Activated CD4-positive, alpha-beta T cell treated with anti-CD3 and anti-CD28 coated beads for 4 hours (primary cell): ENCODE measurements at places on chromosomes 1 and 21.
A peak's percentile ranks its signal among the peaks of the same experiment; 100 is the strongest.

DNA sequence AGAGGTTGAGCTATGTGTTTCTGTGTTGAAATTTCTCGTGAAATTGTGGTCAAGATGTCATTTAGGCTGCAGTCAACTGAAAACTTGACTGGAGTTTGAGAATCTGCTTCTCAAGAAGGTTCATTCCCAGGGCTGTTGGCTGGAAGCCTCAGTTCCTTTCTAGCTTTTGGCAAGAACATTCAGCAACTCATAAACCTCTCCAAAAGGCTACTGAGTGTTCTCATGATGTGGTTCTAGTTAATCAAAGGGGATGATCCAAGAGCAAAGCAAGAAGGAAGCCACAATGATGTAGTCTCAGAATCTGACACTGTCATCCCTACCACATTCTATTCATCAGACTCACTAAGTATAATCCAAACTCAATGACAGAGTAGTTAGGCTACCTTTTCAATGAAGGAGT, 66.6 kb downstream of the SPATA6 start:
- DNase-seq = no peak

GRCh38 chr21:42258150-42258884, 39.4 kb downstream of the ABCG1 start:
- DNase-seq = peak; percentile 76

DNA sequence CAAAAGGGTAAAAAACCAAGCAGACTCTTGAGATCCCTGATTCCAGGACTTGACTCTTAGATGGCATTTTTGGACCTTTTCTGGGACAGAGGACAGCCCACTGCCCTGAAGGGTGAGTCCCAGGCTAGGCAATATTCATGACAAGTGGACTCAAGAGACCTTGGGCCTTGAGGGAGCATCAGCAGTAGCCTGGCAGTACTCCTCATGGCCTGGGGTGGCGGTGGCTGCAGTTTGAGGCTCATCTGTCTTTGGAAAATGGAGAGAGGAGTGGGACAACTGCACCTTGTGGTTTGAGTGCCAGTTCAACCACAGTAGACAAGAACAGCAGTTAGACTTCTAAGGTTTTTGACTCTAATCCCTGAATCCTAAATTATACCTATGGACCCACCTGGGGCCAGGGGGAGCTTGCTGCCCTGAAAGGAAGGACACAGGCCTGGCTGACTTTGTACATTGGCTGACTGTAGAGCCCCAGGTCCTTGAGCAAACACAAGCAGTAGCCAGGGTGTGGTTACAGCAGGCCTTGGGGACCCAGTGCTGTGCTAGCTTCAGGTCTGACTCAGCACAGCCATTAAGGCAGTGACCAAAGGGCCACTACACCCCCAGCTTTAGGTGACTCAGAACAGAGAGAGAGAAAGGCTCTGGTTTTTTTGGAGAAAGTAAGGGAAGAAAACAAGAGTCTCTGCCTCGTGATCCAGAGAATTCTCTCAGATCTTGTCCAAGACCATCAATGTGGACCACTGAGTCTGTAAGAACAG, 1023.2 kb downstream of the KCNT2 start:
- no peak for DNase-seq

DNA sequence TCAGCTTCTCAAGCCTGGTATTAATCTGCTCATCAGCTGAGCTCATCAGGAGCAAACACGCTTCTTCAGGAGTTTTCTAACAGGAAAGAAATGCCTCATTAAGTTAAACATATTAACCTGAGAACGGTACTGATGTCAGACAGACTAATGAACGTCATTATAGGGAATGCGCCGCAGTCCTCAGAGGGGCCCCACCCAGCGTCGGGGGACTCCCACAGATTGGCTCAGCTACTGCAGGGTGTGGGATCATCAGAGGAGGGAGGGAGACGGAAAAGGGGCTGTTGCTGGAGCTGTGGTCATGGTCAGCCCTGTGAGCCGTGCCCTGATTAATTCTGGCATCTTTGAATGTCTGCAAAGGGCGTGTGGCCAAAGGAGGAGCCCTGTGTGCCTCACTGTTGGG, 348.5 kb downstream of the PTPRU start:
- no peak for DNase-seq

DNA sequence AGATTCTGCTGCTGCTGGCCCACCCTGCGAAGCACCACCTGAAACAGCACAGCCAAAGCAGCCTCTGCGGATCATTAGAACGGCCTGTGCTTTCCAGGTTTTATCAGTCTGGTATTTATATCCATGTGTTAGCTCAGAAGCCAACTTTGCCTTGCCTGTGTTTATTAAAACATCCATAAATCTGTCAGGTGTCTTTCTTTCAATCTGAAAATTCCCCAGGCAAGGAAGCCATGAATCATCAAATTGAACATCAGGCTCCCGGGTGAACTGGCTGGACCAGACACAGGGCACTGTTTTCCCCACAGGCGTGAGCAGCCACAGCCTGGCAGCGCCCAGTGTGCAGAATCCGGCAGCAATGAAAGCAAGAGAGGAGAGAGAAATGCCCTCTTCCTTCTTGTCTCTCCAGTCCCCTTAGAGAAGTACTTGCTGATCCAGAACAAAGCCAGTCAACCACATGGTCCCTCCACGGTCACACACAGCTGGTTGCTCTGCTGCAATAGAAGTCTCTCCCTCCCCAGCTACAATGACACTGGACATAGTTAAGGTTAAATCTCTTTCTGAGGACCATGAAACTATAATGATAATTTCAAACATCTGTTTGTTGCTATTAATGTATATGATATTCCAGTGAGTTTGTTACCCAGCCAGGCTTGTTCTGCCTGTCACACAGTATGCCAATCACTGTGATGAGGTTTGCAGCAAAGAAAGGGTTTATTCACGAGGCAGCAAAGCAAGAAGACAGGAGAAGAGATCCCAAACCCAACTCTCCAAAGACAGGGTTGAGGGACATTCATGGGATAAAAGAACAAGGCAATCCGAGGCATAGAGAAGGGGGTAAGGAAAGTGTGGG, 212.1 kb upstream of the FMN2 start:
- DNase-seq = no peak

DNA sequence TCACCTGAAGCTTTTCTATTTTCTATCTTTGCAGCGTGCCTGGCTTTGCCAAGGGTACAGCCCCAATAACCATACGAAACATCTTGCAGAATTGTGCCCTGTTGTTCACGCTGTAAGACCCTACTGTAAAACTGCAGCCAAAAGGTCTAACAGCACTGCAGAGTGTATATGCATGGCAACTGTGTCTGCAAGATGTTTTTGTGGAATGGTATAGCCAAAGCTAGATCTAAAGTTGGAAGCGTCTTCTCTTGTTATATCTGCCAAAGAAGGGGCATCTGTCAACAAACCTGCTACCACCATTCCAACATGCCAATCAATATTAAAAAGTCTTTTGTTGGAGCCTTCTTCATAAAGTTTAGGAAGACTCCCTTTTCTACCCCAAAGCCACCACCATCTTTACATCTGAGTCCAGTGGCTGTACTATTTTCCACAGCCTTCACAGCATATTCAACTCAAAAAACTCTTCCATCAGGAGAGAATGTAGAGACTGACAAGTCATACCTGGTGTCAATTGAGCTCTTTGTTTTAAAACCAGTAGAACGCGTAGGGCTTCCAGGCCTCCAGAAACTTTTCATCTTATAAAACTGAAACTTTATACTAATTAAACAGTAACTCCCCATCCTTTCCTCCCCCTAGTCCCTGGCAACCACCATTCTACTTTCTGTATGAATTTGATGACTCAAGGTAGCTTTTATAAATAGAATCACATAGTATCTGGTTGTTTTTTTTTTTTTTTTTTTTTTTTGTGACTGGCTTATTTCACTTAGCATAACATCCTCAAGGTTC, 40.0 kb downstream of the ZSCAN20 start:
- DNase-seq = no peak

DNA sequence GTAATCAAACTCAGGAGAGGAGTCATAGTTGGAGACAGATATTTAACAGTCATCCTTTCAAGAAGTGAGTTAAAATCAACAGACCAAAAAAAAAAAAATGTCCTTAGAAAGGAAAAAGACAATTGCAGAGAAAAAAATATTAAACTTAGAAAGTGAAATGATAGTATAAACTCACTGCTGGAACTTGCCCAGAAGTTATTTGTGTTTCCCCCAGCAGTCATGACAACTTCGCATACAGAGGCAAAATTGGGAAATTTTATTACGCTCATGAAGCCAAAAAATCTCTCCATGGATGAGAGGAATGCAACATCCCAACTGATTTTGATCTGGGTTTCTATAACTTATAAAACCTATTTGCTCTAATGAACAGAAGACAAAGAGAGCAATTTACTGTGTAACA, 198.2 kb downstream of the LRRC7 start:
- DNase-seq = no peak

- DNase-seq = no peak
These were observed 489.6 kb downstream of the TTLL7 start for GRCh38 chr1:83509301-83509781.

DNA sequence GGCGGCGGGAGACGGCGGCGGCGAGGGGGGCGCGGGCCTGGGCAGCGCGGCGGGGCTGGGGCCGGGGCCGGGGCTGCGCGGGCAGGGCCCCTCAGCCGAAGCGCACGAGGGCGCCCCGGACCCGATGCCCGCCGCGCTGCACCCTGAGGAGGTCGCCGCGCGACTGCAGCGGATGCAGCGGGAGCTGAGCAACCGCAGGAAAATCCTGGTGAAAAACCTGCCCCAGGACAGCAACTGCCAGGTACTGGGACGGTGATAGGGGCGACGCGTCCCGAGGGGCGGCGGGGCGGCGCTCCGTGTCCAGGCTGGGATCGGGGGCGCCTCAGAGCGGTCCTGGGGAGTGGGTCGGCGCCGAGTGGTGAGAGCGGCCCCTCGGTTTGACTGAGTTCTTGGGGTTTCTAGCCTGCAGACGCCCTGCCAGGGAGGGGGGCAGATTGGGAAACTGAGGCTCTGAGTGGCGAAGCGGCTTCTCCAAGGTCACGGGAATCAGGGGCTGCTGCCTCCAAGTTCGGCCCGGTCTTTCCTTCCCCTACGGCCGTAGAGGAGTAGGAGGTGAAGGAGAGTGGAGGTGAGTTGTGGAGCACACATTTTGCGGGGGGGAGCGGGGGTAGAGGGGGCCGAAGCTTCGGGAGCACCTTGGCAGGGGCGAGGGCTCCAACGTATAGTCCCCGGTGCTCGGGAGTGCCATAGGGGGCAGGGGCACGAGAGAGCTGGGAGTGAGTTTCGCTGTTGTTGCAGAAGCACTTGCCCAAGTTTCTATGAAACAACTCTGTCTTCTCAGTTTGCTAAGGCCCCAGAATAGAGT, 508 bp downstream of the RAVER2 start:
- peak; percentile 3 for DNase-seq

DNA sequence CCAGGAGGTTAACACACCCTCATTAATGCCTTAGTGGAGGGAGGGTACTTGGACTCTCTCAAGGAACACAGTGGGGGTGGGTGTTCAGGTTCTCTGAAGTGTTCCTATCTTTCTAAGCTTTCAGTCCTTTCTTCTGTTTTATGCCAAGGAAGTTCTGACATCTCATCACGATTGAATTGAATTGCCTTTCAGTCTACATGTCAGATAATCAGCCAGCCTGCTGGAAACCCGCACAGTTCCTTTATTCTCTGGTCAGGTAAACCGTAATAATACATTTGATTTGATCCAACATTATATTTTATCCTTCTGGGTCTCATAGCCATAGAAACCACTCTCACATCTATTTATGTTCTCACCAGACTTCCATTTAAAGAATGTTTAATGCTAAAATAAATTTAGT, 339.0 kb downstream of the RWDD3 start:
- DNase-seq = no peak
